ENCODE measurements at places on chromosomes 6 and 20.

- no peak for DNase-seq
These were observed 233.9 kb downstream of the ERMARD start for GRCh38 chr6:169985121-169986015.

GRCh38 chr20:58099956-58100730, 128.3 kb downstream of the ANKRD60 start:
- no peak for DNase-seq

- no peak for DNase-seq
These were observed 38.1 kb downstream of the SYNE1 start for GRCh38 chr6:152598901-152599537.

GRCh38 chr6:135196739-135197510, 15.8 kb downstream of the MYB start:
- no peak for DNase-seq

DNA sequence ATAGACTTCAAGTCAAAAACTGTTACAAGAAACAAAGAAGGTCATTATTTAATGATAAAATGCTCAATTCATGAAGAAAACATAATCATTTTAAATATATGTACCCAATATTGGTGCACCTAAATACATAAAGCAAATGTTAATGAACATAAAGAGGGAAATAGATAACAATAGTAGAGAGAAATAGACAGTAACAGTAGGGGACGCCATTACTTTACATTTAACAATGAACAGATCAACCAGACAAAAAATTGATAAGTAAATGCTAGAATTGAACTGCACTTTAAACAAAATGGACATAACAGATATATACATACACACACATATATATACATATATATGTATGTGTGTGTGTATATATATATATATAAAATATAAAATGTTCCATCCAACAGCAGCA, 37.4 kb downstream of the IL22RA2 start:
- DNase-seq, result peak; percentile 22

DNA sequence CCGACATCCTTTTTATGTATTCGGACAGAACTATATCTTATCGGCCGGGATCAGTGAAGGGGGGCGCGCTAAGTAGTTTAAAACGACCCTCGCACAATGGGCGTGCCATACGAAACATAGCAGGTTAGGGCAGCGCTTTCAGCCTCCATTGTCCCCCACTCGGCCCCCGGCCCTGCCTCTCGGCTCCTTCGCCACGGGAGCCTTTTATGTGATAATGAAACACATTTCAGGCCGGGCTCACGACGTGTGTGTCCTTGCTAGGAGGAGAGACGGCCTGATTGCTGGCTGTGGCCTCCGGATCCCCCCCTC, 5.3 kb downstream of the FOXA2 start:
- DNase-seq, result no peak

DNA sequence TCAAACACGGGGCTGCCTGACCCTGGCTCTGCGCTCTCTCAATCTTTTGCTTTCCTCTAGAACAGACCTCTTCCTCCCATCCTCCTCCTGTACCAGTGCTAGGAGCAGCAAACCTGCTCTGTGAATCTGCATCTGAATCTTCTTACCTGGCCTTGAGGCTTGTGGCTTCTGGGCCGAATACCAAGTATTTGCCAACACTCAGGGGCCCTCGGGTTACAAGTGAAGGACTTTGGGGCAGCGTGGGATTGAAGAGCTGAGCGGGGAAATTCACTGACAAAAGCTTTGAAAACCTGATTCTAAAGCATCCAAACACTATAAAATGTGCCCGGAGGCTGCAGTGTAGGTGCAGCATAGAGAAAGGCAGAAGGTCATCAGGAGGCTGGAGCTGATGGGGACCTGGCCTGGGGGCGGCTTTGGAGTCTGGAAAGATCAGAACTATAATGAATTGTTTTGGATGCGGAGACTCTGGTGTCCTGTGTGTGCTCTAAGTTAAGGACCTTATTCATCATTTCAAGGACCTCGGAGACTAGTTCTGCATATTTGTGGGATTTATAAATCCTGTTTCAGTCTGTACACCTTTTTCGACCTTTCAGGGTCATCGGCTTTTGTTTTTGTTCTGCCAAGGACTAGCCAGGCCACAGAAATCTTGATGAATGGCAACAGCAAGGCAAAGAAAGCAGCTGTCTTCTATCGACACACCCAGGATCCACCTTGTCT, 16.4 kb upstream of the IGF2R start:
- DNase-seq, result no peak

GRCh38 chr6:81863123-81863522, 110.6 kb upstream of the TENT5A start:
- no peak for DNase-seq

DNA sequence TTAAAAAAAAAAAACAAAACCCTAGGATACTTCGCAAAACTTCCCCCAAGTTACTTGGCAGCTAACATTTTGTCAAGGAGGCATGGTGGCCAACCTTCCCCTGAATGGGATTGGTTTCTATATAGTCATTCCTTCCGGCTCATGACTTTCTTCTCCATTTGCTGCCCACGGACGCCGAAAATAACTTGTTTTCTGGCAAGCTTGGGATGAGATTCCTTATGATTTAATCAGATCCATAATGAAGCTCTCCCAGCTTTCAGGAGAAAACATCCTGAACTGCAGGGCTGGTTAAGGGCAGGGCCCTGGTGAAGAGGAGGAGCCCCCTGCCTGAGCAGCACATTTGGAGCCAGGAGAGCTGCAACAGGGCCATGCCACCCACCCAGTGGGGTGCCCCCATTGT, 49.9 kb downstream of the PPP1R16B start:
- no peak for DNase-seq

DNA sequence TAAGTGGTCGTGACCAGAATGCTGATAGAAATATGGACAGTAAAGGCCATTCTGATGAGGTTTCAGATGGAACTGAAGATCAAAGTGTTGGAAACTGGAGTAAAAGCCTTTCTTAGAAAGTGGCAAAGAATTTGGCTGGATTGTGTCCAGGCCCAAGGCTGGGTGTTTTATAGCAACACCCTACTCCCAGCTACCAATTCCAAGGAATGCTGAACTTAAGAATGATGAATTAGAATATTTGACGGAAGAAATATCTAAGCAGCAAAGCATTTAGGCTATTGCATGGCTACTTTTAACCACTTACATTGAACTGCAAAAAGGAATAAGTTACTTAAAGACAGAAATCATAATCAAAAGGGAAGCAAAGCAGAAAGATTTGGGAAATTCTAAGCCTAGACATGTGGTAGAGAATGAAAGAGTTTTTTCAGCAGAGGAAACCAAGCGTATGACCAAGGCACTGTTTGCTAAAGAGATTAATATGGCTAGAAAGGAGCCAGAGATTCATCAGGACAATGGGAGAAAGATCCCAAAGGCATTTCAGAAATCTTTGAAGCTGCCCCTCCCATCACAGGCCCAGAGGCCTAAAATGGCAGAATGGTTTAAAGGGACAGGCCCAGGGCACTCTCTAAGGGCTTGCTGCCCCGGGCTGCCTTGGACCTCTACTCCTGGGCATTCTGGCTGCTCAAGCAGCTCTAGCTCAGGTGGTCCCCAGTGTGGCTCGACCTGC, 25.8 kb downstream of the SDHAF4 start:
- no peak for DNase-seq

- no peak for DNase-seq
These were observed 178.1 kb downstream of the RNF144B start for GRCh38 chr6:18565231-18565630.

- no peak for DNase-seq
These were observed 86.9 kb downstream of the SOBP start for GRCh38 chr6:107576852-107577251.

DNA sequence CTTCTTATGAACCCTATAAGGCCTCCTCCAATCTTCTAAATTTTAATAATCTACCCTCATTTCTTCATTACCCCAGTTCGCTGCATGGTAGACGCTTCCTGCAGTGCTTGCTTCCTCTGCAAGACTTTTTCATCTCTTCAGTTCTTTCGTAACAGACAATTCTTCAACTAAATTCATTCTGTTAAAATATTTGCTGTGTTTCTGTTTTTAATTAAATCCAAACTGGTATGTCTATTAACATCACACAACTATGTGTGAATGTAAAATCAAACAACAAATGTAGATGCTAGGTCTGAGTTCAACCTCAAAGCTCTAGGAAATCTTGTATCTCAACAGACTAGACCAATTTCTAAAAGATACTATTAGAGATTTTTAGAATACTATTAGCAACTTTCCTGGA, 199.3 kb downstream of the RNGTT start:
- no peak for DNase-seq

DNA sequence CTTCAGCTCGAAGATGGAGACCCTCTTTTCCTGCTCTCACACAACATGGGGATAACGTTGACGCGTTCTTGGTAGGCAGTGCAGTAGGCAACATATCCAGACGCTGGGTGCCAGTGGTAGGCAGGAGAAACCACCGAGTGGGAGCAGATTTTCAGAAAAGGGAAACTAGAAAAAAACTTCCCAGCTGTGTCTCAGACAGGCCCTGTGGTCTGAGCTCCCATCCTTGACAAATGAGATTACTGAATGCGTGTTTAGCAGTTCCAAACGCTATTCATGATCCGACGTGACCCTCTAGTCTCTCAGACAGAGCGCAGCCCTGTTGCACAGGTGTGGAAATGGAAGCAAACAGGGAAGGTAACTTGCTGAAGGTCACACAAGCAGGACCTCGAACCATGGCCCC, 83.9 kb upstream of the DUSP22 start:
- no peak for DNase-seq

- DNase-seq, result no peak
These were observed 66.7 kb downstream of the VEGFA start for GRCh38 chr6:43836507-43837240.

GRCh38 chr6:165159460-165159859, 149.9 kb downstream of the C6orf118 start:
- DNase-seq, result no peak

DNA sequence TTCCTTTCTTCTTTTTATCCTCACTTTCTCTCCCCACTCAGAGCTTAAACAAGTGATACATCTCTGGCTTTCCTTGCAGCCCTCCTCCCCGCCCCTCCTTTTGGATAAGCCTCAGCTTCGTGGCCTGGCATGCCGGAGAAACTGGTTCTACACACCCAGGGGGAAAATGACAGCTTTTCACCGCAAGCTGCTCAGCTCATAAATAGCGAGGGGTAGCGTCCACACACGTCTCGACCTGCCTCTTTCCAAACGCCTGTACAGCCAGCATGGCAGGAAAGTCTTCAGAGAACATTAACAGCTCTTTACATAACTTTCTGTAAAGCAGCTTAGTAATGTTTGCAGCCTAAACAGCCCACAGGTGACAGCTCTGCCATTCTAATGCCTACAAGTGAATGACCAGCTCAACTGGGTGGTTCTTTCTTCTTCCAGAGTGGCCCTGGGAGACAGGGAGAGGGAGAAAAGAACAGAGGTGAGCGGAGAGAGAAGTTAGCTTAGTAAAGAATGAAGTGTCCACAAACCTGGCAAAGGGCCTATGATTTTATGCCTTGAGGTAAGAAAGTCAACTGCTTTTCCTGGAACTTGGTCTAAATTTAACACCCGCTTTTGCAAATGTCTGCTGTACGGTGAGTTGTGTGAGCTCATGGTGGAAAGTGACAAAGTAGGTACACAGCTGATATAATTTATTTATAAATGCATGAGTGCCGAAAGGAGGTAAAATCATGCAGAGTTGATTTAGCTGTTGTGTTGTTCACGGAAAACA, 251.5 kb downstream of the TFAP2A start:
- DNase-seq, result no peak

DNA sequence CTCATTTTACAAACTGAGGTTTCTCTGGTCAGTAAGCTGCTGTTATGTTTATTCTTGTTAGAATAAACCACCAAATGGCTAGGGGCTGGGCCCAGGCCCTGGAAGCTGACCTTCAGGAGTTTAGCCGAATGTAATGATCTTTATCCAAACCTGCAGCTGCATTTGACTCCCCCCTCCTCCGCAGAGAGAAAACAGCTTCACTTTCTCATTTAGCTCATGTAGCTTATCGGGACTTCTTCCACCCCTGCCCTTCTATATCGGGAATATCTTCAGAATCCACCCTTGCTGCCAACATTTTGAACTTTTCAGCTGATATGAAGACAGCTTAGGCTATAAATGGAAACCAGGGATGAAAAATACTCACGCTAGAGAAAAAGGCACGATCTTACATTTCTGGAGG, 102.6 kb downstream of the ZMYND8 start:
- no peak for DNase-seq

DNA sequence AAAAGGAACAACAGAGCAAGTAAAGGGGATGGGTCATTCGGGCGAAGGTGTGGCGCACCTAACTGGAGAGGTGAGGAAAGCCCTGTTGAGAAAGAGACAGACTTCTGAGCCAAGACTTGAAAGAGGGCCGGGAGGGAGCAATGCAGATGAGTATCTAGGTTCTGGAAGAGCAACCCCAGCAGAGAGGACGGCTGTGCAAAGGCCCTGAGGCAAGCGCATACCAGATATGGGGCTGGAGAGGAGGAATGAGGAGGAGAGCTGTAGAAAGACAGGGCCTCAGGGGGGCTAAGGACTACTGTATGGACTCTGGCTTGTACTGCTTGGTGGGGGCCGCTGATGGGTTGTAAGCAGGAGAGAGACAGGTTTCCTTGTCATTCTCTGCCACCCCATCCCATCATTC, 21.9 kb downstream of the TRERF1 start:
- no peak for DNase-seq

DNA sequence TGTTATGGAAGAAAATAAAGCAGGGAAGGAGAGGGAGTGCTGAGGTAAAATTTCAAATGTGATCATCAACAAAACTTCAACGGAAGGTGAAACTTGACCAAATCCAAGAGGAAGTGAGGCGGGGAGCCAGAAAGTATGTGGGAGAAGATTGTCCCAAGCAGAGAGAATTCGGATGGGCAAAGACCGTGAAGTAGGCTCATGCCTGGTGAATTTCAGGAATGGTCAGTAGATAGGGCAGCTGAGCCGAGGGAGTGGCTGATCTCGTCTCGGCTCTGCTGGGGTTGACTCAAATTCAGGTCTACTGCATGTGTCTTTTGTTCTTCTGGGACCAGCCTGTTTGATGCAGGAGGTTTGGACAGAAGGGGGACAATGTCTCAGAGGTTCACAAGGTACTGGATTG, 7.0 kb upstream of the CSNK2A1 start:
- no peak for DNase-seq

GRCh38 chr6:129370268-129370916, 339.6 kb downstream of the ARHGAP18 start:
- peak; percentile 23 for DNase-seq

GRCh38 chr6:164039954-164040375, 625.4 kb downstream of the QKI start:
- no peak for DNase-seq
